HAP-1 (cell line): ENCODE measurements at places on chromosomes 12 and 14.

DNA sequence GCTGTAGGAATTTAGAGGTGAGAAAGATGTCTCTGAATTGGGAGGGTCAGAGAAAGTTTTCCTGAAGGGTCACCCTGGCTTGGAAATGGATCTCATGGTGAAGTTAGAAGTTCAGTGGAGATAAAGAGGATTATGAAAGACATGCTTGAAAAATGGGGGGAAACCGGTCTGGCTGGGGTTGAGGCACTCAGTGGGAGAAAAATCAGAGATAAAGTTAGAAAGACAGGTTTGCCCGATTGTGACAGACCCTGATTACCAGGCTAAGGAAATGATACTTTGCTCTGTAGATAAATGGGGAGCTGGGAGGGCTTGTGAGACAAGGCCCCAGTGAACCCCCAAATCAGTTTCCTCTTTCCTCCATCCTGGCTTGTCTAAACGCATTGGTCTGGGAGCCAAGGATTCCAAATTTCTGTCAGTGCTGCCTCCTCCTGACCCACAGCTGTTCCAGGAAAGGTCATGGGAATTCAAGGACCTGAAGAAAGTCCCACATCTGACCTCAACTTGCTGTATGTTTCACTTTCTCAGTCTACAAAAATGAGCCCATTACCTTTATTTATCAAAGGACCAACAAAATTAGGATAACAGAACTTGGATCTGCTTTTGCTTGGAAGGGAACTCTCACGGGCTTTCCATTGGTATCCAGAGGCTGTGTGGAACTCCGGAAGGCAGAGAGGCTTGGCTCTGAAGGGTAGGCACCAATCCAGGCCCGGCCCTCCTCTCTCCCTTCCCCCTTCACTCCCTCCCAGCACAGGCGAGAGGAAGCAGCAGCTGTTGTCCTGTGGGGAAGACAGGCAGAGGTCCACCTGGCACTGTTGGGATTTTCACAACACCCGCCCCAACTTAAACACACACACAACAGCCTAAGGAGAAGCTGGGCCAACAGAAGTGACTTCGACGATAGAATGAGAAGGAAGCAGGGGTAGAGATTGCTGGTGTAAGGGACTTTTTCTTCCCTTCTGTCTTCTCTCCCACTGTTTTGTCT, 3.4 kb upstream of the RNASE7 start:
- no peak for DNase-seq

- peak; percentile 79 for DNase-seq
Observed at GRCh38 chr12:32896432-32897280, at the start of gene PKP2. Gene PKP2, minus strand, starts transcription at chr12:32896777. Its CDS starts 46 bp downstream, at chr12:32896731.

GRCh38 chr14:59576332-59577294, at the start of gene CCDC175:
Gene CCDC175, minus strand, starts transcription at chr14:59576812. Its CDS starts 37 bp downstream, at chr14:59576775.
- peak; percentile 94 for DNase-seq

GRCh38 chr12:31772685-31773222, 43.9 kb upstream of the AMN1 start:
- DNase-seq: no peak

DNA sequence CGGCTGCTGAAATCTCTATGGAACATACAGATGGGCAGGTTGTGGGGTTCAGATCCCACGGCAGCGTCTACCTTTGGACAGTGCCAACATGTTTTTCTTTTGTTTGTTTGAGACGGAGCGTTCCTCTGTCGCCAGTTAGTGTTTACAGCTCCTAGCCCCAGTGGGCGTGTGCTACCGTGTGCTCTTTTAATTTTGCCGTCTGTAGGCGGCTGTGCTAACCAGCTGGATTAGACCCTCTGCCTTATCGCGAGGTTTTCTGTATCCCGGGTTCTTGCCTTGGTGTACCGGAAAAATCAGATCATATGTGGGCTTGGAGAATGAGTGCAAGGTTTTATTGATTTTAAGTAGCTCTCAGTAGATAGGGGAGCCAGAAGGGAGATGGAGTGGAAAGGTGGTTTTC, 9.8 kb upstream of the GALNT6 start:
- no peak for DNase-seq

GRCh38 chr12:52774629-52775250, 2.4 kb downstream of the KRT76 start:
- DNase-seq: no peak

- no peak for DNase-seq
Observed at GRCh38 chr14:101961746-101962502, 2.4 kb upstream of the DYNC1H1 start.

- no peak for DNase-seq
Observed at GRCh38 chr12:53971686-53972085, 1.2 kb upstream of the HOXC11 start.

- no peak for DNase-seq
Observed at GRCh38 chr14:47539031-47539461, 136.4 kb downstream of the MDGA2 start.

DNA sequence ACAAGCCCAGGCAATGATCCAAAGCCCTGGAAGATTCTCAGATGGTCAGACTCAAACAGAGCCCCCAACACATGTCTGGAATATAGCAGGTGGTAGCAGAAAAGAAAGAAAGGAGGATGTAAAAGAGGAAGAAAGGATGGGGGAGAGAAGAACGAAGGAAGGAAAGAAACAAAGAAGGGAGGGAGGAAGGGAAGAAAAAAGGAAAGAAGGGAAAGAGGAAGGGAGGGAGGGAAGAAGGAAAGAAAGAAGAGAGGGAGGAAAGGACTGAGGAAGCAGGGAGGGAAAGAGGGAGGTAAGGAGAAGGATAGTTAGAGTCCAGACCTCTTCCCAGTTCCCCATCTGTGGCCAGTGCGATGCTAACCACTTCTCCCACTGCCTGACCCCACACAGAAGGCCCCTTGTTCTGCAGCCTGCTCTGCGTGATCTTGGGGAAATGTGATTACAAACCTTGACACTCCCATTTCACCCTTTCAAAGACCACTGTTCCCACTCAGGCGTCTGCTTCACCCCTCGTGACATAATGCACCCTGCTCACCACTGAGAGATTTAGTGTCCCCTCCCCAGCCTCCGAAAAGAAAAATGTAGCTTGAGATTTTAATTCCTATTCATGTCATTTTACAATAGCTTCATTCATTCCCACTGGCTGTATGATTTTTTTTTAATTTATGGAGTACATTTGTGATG, 357.9 kb downstream of the BCL11B start:
- DNase-seq: no peak

DNA sequence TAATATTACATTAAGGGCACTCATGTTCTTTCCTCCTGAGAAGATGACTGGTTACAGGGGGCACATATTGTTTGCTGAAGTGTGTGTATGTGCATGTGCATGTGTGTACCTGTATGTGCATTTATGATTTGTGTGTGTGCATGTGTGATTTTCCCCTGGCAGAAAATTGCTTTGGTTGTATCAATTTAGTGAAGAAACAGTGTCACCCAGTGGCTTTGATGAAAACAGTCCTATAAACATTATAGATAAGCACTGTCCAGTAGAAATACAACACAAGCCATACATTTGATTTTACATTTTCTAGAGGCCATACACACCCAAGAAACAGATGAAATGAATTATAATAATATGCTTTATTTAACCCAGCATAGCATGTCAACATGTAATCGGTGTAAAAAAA, 8.6 kb downstream of the PDE3A start:
- DNase-seq: peak; percentile 42

DNA sequence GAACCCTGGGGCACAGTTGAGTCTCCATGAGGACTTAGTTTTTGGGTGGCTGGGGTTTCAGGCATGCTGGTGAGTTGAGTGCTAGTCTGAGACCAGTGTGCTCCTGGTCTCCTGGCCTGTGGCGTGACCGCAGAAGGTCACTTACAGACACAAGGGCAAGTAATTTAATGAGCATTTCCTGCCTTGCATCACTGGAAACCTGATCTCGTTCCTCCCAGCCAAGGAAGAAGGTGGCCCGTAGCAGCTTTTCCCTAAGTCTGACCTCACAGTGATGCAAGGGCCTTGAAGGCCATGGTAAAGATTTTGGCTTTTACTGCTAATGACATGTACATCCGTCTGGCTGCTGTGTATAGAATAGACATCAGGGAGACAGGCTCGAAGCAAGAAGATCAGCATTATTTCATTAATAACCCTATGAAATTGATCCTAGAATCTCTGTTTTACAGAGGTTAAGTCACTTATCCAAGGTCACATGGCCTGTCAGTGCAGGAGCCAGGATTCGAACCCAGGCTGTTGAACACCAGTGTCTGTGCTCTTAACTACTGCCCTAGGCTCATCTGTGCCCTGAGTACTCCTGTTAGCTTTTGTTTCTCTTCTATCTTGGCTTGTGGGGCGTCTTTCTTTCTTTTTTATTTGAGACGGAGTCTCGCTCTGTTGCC, 4.6 kb downstream of the TMEM120B start:
- no peak for DNase-seq

DNA sequence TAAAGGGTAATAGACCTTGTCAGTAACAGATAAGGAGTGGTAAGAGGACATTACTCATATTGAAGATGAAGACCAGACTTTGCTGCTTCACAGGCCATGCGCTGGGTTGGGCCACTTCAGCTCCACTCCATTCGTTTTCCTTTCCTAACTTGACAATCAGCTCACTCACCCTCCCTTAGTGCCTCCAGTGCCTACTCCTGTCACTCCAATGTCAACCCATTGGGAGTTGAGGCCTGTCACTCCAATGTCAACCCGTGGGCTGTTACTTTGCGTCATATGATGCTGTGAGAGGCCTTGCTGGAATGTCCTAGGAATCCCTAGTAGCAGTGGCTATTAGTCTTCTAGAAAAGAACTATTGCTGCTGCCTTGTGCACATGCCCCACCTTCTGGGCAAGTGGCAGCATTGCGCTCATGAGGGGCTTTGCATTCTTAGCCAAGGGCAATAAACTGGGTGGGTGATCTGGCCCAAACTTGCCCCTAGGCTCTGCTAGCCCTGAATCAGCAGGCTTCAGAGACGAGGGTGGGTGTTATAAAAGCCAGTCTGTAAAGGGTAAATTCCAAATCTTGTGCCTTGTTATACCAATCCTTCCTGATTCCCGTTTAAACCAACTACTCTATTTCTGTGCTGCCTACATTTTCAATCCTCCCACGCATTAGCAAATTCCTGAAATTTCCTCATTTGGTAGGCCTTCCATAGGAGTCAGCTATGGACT, 36.1 kb downstream of the BAZ2A start:
- peak; percentile 62 for DNase-seq

- no peak for DNase-seq
Observed at GRCh38 chr12:106131676-106132075, 7.1 kb downstream of the NUAK1 start.

GRCh38 chr14:22882529-22883172, 371 bp upstream of the REM2 start:
- peak; percentile 32 for DNase-seq

DNA sequence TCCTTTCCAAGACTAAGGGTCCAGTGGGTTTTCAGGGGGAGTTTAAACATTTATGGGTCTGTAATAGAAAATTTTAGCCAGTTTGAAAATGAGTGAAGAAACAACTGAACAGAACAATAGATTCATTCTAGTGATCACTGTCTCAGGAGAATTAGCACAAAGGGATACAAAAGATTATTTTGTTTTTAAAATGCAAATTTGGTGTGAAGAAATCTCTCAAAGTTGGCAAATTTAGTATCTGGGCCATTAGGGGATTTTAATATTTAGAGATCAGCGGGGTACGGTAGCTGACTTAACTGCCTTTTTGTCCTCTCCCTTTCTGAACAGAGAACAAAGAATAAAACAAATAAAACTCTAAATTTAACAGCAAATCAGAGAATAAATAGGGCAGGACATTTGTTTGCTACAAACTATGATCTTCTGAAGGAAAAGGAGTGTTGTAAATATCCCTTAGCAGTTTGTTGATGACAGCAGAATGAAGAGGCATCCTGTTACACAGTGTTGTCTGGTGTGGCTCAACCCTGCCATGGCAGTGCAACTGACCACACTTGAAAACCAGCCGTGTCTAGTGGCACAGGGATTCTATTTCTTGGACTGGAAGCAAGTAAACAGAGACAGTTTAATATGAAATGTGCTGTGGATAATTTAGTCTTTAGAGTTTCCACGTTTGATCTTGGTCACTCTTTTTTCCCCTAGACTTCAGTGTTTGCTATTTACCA, 46.3 kb upstream of the LRTM2 start:
- no peak for DNase-seq

DNA sequence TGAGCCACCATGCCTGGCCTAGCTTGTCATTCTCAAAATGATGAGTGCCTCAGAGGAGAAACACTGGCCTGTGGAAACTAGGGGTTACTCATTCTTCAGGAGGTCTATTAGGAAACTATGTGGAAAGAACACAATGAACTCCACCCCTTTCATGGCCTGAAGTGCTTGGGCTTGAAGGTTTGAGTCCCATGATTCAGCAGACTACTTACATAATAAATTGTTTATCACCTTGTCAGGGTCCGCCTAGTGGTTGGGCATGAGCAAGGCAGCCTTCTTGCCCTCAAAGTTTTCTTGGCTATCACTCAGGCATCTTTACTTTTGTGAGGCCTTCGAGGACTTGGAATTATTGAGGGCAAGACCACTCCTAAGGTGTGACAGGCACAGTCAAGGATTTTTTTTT, 251.2 kb downstream of the ACSS3 start:
- DNase-seq: peak; percentile 12

GRCh38 chr14:50804181-50804721, 26.7 kb downstream of the NIN start:
- DNase-seq: no peak

DNA sequence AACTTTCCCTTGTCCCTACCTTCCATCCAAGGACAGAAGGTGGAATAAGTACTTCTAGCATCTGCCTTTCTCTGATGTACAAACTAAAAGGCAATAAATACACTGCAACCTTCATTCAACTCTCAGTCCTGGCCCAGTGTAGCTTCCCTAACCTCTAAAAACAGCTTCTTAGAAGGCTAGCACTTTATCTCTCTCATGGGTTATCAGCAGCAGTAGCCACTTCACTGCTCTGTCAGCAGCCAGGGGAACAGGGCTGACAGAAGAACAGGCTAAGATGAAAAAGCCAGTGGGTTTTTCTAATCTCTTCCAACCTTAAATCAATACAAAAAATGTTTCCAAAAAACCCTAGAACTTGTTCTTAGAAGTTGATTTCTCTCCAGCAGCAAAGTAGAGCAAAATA, 13.2 kb downstream of the BAZ2A start:
- DNase-seq: no peak

GRCh38 chr14:35558680-35559079, 24.7 kb downstream of the INSM2 start:
- no peak for DNase-seq

DNA sequence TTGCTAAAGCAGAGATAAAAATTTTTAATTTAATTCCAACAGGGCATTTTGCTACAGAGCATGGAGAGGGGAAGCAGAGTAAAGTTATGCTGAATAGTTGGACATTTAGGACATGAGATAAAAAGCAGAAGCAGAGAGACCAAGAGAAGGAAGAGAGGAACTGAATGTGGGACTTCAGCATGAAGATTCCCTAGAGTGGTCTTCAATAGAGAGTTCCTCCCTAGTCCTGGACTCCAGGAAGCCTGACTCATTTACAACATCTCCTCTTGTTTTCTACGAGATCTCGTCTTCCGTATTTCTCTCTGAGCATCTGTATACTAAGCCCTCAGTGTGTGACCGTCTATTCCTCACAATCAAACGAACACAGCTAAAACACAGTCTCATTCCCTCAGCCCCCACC, 35.2 kb upstream of the IFT81 start:
- DNase-seq: no peak

- DNase-seq: no peak
Observed at GRCh38 chr12:84413656-84414055, 498.9 kb downstream of the SLC6A15 start.
